ENCODE measurements at places on chromosomes 2 and 18. TPM values are rescaled to one million over a fixed set of nuclear protein-coding genes. Genes with fewer than 3 reads are reported as not detected.

GALNT5 gene
- not detected for total RNA-seq

- H3K27ac ChIP-seq: no peak overlapping the region
- H3K4me1 ChIP-seq: no peaks in the 10 kb centered on the region
- H3K27me3 ChIP-seq: peaks cover 3% of the 10 kb centered on the region
- DNase-seq: no peak
These were observed 15.4 kb upstream of the DTNA start for GRCh38 chr18:34694591-34695165.

- H3K4me1 ChIP-seq: no peaks in the 10 kb centered on the region
- H3K27me3 ChIP-seq: no peaks in the 10 kb centered on the region
- H3K36me3 ChIP-seq: no peaks in the 10 kb centered on the region
- no peak overlapping the region for H3K27ac ChIP-seq
- H3K4me3 ChIP-seq: no peak overlapping the region
- DNase-seq: no peak
These were observed 207.5 kb upstream of the EPHA4 start for GRCh38 chr2:221779614-221780067.

CFAP65 gene
- not detected for total RNA-seq

- H3K27me3 ChIP-seq: peaks cover 22% of the 10 kb centered on the region
- no peak overlapping the region for H3K27ac ChIP-seq
- H3K4me1 ChIP-seq: no peaks in the 10 kb centered on the region
- H3K4me3 ChIP-seq: no peak overlapping the region
- no peaks in the 10 kb centered on the region for H3K36me3 ChIP-seq
These were observed 27.0 kb upstream of the HK2 start for GRCh38 chr2:74806920-74807319.

CCDC68 gene
- total RNA-seq: not detected

COL4A4 gene
- not detected for total RNA-seq

IL1F10 gene
- total RNA-seq: not detected

DNA sequence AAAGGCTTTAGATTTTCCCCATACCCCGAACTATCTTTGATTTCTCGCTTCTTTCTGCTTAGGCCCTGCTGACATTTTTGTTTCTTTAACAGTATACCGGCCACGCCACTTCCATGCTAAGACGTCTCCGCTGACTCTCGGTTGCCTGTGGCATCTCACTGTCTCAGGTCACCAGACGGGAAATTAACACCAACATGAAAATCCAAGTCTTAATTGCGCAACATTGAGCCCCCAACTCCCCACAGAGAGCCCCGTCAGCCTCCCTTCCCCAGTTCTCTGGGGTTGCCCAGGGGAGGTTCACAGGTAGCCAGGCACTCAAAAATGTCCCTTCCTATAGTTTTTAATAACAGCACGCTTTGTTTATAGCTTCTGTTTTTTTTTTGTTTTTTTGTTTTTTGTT, 30.2 kb downstream of the CD8B2 start:
- H3K27ac ChIP-seq: no peak overlapping the region
- no peaks in the 10 kb centered on the region for H3K36me3 ChIP-seq
- peaks cover under 1% of the 10 kb centered on the region for H3K4me1 ChIP-seq

- no peak for DNase-seq
- peaks cover 6% of the 10 kb centered on the region for H3K4me1 ChIP-seq
- no peak overlapping the region for H3K27ac ChIP-seq
These were observed 13.9 kb upstream of the NFATC1 start for GRCh38 chr18:79381811-79382311.

- DNase-seq: no peak
- peak overlapping the region; percentile 9 for H3K4me3 ChIP-seq
- peak overlapping the region; percentile 74 for H3K27ac ChIP-seq
- H3K36me3 ChIP-seq: peaks cover 45% of the 10 kb centered on the region
These were observed 3.5 kb downstream of the HEATR5B start for GRCh38 chr2:37080689-37081088.

GRCh38 chr18:70260683-70261082, 28.2 kb upstream of the SOCS6 start:
- H3K36me3 ChIP-seq: no peaks in the 10 kb centered on the region
- H3K4me3 ChIP-seq: no peak overlapping the region
- DNase-seq: no peak
- peaks cover 19% of the 10 kb centered on the region for H3K27me3 ChIP-seq
- H3K27ac ChIP-seq: no peak overlapping the region
- H3K4me1 ChIP-seq: no peaks in the 10 kb centered on the region

NRBP1 gene
- 103 TPM for total RNA-seq

PER2 gene
- total RNA-seq: 9.1 TPM

DNA sequence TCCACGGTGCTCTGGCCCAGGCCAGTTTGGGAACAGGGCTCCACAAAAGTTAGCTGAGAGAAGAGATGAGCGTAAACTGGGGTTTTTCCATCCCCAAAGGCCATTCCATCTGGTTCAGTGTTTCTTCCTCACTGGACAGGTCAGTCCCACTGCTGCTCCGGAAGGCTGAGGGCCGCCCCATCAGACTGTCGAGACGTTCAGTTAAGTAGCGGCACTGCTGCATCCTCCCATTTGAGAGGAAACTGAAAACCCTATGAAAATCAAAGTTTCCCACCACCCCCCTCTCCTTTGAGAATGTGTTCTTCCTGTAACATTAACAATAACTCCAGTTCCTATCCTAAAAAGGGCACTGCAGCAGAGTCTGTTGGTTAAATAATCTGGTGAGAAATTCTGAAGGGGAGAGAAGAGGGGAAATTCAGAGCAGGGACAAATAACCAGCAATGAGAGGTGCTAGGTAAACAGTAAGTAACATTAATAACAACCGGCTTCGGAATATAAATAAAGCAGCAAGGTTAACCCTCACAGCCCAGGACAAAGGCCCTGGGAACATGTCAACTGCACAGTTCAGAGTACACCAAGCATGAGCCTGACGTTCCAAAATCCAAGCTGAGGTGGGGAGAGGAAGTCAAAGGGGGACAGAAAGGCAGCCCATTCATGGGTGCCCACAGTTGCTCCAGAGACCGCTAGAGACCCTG, 55.4 kb downstream of the UXS1 start:
- H3K27ac ChIP-seq: peak overlapping the region; percentile 86
- DNase-seq: no peak
- H3K36me3 ChIP-seq: peaks cover 41% of the 10 kb centered on the region

- peaks cover 27% of the 10 kb centered on the region for H3K36me3 ChIP-seq
- H3K4me1 ChIP-seq: peaks cover 14% of the 10 kb centered on the region
- no peak overlapping the region for H3K27ac ChIP-seq
- H3K4me3 ChIP-seq: no peak overlapping the region
These were observed 23.4 kb downstream of the NEMP2 start for GRCh38 chr2:190511104-190511503.

- no peaks in the 10 kb centered on the region for H3K4me1 ChIP-seq
- no peak for DNase-seq
- no peak overlapping the region for H3K27ac ChIP-seq
- H3K27me3 ChIP-seq: peaks cover 3% of the 10 kb centered on the region
- no peaks in the 10 kb centered on the region for H3K36me3 ChIP-seq
- H3K4me3 ChIP-seq: no peak overlapping the region
These were observed 380.5 kb downstream of the DLGAP1 start for GRCh38 chr18:4074647-4075046.

DNA sequence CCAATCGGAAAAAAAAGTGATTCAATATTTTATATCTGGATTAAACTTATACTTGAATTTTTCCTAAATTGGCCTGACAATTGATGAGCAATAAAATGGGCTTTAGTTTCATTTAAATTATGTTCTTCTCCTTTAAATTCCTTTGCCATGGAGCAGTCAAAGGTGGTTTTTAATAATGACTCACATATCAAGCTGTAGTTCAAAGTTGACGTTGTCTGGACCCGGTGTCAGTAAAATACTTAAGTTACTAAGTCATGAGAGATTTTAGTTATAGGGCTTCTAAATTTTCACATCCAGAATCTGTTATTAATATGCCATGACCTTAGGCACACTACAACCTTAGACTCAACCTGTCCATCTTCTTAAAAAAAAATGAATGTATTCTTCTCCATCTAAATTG, 62.5 kb downstream of the CDH2 start:
- no peaks in the 10 kb centered on the region for H3K36me3 ChIP-seq
- DNase-seq: no peak
- H3K27ac ChIP-seq: no peak overlapping the region
- H3K27me3 ChIP-seq: no peaks in the 10 kb centered on the region
- H3K4me1 ChIP-seq: no peaks in the 10 kb centered on the region
- no peak overlapping the region for H3K4me3 ChIP-seq

GPR35 gene
- 14.4 TPM for total RNA-seq

GRCh38 chr18:36158266-36158867, 28.7 kb downstream of the ELP2 start:
- no peaks in the 10 kb centered on the region for H3K27me3 ChIP-seq
- no peak overlapping the region for H3K27ac ChIP-seq
- no peak overlapping the region for H3K4me3 ChIP-seq

- H3K4me3 ChIP-seq: no peak overlapping the region
- H3K4me1 ChIP-seq: no peaks in the 10 kb centered on the region
- H3K36me3 ChIP-seq: no peaks in the 10 kb centered on the region
- no peak for DNase-seq
- H3K27ac ChIP-seq: no peak overlapping the region
These were observed 64.9 kb downstream of the CYBRD1 start for GRCh38 chr2:171587132-171587531.

TWIST2 gene
- not detected for total RNA-seq

DNA sequence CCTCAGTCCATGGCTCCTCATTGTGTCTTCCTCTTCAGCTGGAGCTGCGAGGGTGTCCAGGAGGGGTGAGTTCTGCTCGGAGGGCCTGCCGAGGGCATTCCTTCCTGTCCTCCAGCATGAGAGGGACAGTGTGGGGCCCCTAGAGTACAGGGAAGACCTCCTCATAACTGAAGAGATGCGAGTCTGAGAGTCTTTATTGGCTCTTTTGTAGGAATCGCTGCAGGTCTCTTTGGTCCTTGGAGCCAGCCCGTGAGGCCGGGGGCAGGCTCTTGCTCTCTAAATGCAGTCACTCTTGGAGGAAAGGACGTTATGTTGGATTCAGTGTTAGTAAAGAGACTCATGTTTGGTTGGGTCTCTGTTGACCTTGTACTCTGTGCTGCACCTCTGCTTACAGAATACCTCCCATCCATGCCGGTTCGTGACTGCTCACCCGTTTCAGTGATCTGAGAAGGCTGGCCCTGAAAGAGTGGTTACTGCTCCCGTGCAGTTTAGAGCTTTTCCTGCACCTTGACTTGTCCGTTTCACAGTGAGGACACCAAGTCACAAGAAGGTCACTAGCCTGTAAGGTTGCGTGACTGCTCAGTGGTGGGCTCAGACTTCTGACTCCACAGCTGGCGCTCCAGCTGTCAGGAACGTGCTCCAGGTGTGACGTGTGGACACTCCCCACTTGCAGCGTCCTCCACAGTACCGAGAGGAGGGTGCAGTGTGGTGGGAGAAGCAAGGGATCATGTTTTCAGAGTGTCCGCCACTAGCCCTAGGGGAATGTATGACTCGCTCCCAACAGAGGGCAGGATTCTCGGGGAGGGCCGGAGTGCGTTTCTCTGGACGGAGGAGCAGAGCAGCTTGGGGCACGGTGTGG, 7.8 kb downstream of the ATG4B start:
- H3K36me3 ChIP-seq: peaks cover 4% of the 10 kb centered on the region
- no peaks in the 10 kb centered on the region for H3K27me3 ChIP-seq
- H3K4me1 ChIP-seq: peaks cover 19% of the 10 kb centered on the region

ERFE gene
- not detected for total RNA-seq

MC5R gene
- total RNA-seq: not detected

FAM228B gene
- total RNA-seq: 5.4 TPM

HOXD12 gene
- not detected for total RNA-seq

DNA sequence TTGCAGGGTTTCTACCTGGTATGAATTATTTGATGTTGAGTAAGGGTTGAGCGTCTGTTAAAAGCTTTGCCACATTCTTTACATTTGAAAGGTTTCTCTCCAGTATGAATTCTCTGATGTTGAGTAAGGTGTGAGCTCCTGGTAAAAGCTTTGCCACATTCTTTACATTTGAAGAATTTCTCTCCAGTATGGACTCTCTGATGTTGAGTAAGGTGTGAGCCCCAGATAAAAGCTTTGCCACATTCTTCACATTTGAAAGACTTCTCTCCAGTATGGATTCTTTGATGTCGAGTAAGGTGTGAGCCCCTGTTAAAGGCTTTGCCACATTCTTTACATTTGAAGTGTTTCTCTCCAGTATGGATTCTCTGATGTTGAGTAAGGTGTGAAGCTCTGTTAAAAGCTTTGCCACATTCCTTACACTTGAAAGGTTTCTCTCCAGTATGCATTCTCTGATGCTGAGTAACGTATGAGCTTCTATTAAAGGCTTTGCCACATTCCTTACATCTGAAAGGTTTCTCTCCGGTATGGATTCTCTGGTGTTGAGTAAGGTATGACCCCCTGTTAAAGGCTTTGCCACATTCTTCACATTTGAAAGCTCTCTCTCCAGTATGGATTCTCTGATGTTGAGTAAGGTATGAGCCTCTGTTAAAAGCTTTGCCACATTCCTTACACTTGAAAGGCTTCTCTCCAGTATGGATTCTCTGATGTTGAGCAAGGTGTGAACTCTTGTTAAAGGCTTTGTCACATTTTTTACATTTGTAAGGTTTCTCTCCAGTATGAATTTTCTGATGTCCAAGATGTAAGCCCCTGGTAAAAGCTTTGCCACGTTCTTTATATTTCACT, 27.1 kb downstream of the ZNF519 start:
- no peak overlapping the region for H3K4me3 ChIP-seq
- no peak overlapping the region for H3K27ac ChIP-seq
- DNase-seq: no peak
- H3K36me3 ChIP-seq: peaks cover 74% of the 10 kb centered on the region

DNA sequence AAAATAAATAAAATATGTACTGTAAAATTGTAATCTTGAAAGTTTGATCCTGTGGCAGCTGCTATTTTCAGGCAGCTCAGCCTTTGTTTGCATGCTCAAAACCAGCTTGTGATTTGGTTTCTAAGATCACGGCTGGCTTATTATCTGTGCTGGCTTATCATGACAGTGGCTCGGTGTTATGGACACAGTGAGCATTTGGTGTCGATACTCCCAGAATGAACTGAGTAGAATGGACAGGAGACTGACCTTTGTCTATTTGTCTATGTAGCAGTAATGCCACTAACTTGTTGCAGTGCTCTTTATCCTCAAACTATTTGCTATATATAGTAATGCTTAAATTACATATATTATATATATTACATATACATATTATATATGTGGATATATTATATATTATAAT, 58.8 kb downstream of the NEDD4L start:
- H3K4me3 ChIP-seq: no peak overlapping the region
- H3K36me3 ChIP-seq: no peaks in the 10 kb centered on the region
- DNase-seq: no peak
- no peaks in the 10 kb centered on the region for H3K4me1 ChIP-seq

DNA sequence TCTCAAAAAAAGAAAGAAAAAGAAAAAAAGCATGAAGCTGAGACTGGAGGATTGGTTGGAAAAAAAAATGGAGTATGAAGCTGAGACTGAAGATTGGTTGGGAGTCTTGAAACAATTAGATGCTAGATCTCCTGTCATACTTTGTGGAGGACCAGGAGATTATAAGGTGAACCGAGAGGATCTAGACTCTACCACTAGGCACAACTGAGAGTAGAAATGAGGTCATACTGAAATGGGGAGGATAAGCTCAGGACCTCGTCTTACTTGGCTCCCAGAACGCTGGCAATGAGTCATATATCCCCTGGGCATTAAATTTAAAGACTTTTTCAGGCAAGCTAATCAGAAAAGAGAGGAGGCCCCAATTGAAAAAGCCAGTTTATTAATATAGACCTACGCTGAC, 3.3 kb upstream of the ORC2 start:
- peaks cover 51% of the 10 kb centered on the region for H3K4me1 ChIP-seq
- no peak overlapping the region for H3K27ac ChIP-seq
- no peak overlapping the region for H3K4me3 ChIP-seq
- DNase-seq: no peak
- H3K36me3 ChIP-seq: peaks cover 12% of the 10 kb centered on the region
- H3K27me3 ChIP-seq: no peaks in the 10 kb centered on the region

- H3K36me3 ChIP-seq: peaks cover 12% of the 10 kb centered on the region
- no peak overlapping the region for H3K27ac ChIP-seq
- no peak overlapping the region for H3K4me3 ChIP-seq
- peaks cover 97% of the 10 kb centered on the region for H3K27me3 ChIP-seq
These were observed 1.9 kb upstream of the PAX3 start for GRCh38 chr2:222300726-222301052.
